NCI-H2081 treated with DMSO at 0.1 percent for 48 hours (cell line): ENCODE measurements at places on chromosomes 7 and 10.

DNA sequence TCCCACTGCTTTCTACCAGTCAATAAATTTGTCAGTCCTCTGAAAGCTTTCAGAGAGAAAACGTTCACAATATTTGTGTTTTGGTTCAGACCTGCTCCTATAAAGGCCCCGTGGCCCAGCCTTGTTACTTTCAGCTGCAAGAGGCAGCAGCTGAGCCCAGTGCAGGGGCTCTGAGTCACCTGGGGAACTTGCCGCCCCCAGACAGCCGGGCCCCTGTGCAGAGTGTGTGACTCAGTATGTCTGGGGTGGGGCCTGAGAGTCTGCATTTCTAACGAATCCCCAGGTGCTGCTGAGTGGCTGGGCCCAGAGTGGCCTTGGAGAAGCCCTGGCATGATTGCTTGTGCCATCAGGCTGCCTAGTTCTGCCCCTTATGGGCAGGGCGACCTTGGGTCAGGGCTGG lies 303.5 kb downstream of the PAXIP1 start:
- no peak for DNase-seq

DNA sequence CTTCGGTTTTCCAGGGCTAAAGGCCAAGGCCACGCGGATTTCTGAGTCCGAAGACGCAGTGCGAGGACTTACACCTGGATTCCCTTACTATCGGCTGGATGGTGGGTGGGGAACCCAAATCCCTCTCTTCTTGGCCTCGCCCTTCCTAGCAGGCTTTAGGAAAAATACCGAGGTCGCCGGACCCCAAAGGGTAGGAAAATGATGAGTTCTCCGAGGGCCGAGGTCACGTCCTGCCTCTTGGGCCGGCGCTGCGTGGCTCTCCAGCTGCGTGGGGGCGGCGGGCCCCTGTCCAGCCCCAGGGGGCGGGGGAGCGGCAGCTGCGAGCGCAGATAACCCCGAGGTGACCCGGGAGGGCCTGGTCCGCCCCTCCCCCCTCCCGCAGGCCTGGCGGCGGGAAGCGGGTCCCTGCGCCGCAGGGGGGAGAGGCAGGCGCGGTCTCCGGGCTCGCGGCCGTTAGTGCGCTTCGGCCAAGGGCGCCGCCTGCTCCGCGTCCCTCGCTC lies 805 bp upstream of the HMX3 start:
- DNase-seq: no peak

DNA sequence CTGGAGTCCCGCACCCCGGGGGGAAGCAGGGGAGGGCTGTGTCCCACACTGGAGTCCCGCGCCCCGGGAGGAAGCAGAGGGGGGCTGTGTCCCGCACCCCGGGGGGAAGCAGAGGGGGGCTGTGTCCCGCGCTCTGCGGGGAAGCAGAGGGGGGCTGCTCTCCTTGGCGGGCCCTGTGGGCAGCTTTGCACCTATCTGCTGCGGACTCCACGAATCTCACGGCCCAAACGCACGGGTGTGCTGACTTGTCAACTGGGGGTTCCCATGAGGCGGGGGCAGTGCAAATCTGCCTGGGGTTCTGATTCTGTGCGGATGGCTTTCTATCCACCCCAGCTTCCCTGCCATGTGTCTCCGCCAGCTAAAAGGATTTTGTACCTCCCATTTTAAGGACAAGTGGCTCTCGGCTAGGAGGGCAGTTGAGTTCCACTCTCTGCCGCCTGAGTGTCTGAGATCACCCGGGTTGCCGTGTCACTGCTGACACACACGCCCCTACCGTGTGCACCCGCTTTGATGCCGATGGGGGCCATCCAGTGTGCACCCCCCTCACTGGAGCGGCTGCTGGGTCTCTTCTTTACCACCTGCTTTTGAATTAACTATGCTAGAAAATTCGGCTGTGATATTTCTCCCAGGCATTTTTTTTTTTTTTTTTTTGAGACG lies 20.5 kb downstream of the GPER1 start:
- DNase-seq: no peak

GRCh38 chr7:97275475-97275874 lies 158.0 kb downstream of the SDHAF3 start:
- no peak for DNase-seq

- DNase-seq: no peak
Observed at GRCh38 chr7:147509541-147510200, 1080.9 kb upstream of the C7orf33 start.

DNA sequence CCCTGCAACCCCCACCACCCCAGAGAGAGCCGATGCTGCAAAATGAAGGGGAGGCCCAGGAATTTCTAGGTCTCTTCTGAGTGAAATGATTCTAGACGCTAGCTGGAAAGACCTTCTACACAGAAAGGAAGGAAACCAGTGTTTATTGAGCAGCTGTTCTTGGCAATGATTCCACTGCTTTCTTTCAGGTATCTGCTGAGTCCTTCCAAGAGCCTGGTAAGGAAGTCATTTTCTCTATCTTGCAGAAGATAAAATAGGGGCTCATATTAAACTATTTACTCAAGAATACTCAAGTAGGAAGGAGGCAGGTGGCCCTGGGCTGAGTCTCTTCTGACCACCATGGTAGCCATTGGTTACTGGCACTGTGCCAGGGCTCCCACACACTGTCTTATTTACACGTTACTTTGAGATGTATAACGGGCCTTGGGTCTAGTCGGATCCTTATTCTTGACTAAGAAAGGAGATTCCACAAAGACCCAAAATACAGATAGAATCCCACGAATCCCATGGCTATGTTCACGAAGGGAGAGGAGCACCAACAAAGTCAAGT lies 112.1 kb downstream of the GALNT11 start:
- no peak for DNase-seq

GRCh38 chr10:5617521-5617920 lies 48.9 kb downstream of the ASB13 start:
- no peak for DNase-seq

DNA sequence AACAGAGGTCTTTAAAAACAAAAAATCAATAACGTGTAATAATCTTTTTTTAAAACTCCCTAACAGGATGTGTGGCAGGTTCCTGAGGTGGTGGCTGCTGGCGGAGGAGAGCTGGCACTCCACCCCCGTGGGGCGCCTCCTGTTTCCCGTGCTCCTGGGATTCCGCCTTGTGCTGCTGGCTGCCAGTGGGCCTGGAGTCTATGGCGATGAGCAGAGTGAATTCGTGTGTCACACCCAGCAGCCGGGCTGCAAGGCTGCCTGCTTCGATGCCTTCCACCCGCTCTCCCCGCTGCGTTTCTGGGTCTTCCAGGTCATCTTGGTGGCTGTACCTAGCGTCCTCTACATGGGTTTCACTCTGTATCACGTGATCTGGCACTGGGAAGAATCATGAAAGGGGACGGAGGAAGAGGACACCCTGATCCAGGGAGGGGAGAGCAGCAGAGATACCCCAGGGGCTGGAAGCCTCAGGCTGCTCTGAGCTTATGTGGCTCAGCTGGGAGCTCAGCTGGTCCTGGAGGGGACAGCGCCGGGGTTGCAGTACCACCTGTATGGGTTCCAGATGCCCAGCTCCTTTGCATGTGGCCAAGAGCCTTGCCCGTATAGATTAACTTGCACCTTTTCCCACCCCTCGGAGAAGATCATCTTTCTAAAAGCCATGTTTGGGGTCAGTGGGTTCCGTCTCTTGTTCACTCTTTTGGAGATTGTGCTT lies 16.7 kb upstream of the AZGP1 start:
- no peak for DNase-seq

- no peak for DNase-seq
Observed at GRCh38 chr10:48608976-48609375, 4.1 kb upstream of the ARHGAP22 start.

DNA sequence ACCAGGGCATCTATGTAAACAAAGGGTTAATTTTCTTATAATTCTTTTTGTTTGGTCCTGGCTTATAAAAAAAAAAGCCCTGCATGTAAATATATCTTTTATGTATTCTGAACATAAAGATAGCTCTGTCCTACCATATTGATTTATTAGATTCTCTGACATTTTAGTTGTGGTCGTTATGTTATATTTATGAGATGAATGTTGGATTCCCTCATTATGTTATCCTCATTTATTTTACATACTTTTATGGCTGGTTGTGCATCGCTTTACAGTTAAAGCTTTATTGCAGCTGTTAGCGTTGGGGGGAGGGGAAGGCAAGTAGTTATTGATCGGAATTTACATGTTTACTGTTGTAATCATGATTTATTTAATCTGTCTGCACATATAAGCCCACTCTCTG lies 431.5 kb downstream of the LRMDA start:
- DNase-seq: no peak

DNA sequence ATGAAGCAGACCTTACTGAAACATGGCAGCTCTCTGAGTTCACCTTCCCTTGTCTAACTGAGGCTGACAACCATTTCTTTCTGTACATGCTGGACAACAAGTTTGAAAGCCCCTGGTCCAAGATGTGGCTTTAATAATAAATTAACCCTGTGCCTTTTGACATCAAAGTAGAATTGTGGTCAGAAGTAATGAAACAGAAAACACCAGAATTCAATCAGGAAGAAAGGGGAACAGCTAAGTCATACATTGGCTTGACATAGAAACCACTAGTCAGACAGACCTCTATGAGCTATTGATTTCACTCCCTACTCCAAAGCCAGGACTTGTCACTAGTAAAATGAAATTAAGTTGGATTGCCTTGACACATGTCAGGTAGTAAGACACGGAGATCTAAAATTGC lies 175.2 kb upstream of the ASAH2 start:
- no peak for DNase-seq

- DNase-seq: no peak
Observed at GRCh38 chr7:30852308-30852684, 59.4 kb upstream of the AQP1 start.

DNA sequence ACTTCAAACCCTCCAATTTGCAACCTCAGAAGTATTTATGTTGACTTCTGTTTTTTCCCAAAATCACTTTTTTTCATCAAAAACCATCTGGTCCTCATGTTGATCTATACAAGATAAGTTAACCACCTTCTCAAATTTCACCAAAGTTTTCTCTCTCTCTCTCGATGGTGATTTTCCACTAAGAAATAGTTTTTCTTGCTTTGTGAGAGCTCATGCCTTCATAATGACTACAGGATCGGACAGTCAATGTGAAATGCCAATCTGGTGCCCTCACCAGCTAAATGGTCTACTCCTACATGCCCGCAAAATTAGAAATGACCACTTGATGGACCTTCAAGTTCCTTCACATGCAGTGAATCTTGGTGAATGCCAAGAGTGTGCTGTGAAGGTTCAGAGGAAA lies 40.4 kb downstream of the CNNM1 start:
- no peak for DNase-seq

- DNase-seq: peak; percentile 52
Observed at GRCh38 chr7:89623018-89623672, 531.1 kb upstream of the STEAP1 start.
